Gastroesophageal sphincter (tissue), 4 donors: ENCODE measurements at places on chromosomes 12 and 14. TPM values are rescaled to one million over a fixed set of nuclear protein-coding genes. Genes with fewer than 3 reads are reported as not detected.
A peak's percentile ranks its signal among the peaks of the same experiment; 100 is the strongest.

MYF5 gene
- not detected for total RNA-seq

BIN2 gene
- total RNA-seq: 5.4 TPM

TRHDE gene
- 2.3 TPM for total RNA-seq

FAM234B gene
- total RNA-seq: 5.6 TPM

SMCO3 gene
- total RNA-seq: 0.57 TPM

HOXC12 gene
- total RNA-seq: not detected

TAS2R19 gene
- total RNA-seq: 5.7 TPM

FOXG1 gene
- total RNA-seq: 0.89 TPM

DNA sequence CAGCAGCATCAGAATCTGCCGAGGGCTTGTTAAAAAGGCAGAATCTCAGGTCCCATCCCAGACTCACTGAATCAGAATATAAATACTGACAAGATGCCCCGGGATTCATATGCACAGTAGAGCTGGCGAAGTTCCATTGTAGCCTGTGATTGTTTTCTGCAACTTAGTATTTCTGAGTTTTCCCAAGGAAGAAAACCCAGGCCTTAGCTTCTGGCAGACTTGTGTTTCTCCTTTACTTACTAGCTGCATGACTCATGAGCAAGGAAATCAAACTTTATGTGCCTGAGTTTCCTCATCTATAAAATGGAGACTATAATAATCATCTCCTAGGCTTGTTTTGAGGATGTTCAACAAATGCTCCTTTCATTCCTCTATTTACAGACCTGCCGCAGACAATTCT is 278.5 kb upstream of the PLEKHG7 start:
- H3K4me1 ChIP-seq: no peaks in the 10 kb centered on the region
- no peak overlapping the region for H3K4me3 ChIP-seq
- H3K36me3 ChIP-seq: no peaks in the 10 kb centered on the region
- no peak overlapping the region for H3K27ac ChIP-seq

GRCh38 chr14:60242429-60242828 is 6.6 kb upstream of the PPM1A start:
- H3K36me3 ChIP-seq: no peaks in the 10 kb centered on the region
- ATAC-seq: no peak
- no peak overlapping the region for H3K27ac ChIP-seq

DNA sequence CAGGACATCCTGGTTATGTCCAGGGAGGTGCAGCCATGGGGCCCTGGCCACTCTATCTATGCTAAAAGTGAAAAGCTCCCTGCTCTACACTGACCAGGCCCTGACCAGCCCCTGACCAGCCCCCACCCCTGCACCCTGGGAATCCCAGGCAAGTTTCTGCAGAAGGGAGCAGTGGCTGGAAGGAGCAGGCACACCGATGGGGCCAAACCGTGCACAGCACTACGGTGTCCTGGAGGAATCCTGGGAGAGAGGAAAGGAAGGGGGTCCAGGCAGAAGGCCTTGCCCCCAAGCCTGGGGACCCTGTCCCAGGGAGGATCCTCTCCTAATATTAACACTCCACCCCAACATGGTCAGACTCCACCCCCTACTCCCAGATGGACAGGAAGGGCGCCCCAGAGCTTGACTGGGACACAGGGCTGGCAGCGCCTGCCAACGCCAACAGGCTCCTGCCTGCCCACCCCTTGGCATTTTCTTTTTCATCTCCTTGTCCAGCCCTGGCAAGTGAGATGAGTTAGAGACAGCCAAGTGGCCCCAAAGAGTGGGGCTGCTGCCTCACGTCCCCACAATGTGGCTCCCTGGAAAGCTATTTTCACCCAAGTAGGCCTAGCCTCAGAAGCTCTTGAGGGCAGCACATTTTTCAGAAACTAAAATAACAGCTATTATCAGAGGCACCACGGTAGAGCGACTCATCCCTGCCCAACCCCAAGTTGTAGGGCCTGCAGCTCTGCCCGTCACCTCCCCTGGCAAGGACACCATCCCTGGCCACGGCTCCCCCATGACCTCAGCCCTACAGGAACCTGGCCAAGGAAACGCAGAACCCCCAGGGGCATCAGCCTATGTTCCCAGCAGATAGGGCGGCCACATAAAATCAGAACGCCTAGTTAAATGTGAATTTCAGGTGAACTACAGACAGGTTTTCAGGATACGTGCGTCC is 82.6 kb downstream of the SCARB1 start:
- H3K27ac ChIP-seq: no peak overlapping the region
- H3K4me1 ChIP-seq: no peaks in the 10 kb centered on the region
- H3K4me3 ChIP-seq: no peak overlapping the region

- no peak overlapping the region for H3K27ac ChIP-seq
- no peaks in the 10 kb centered on the region for H3K36me3 ChIP-seq
- no peaks in the 10 kb centered on the region for H3K4me1 ChIP-seq
- no peak for ATAC-seq
- H3K27me3 ChIP-seq: no peaks in the 10 kb centered on the region
- H3K4me3 ChIP-seq: no peak overlapping the region
Observed at GRCh38 chr12:67504026-67504425, 144.5 kb upstream of the DYRK2 start.

DNA sequence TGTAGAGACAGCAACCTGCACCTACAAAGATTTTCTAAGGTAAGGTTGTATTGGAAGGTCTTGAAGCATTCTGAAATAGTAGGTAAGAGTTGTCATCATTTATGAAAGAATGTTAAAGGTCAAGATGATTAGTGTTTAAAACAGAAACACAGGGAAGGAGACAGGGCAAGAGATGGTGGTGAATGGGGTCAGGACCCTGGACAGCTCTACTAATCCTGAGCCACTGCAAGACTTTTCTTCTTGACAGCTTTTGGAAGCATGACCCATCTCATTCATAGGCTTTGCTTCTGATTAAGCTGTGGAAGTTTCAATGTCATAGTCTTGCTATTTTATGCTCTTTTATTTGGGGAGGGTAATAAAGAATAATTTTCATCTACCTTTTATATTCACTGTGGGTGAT is 75.5 kb upstream of the CAND1 start:
- H3K4me3 ChIP-seq: no peak overlapping the region
- no peak overlapping the region for H3K27ac ChIP-seq
- H3K4me1 ChIP-seq: no peaks in the 10 kb centered on the region
- no peak for ATAC-seq
- no peaks in the 10 kb centered on the region for H3K36me3 ChIP-seq

DNA sequence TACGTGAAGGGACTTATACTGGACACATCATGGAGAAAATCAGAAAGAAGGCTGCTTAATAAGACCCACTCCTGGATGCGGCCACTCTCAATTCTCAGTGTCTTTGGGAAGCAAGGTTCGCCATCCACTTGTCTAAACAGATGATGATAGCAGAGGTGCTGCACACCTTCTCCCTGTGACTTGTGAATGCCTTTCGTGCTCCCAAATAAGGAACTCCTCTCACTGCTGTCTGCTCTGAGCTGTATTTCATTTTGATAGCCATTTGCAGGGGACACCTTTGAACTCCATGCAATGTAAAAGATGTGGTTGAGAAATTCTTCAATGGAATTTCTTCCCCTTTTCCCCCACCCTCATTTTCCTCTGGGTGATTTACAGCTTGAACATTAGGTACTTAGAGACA is 11.6 kb downstream of the RMST start:
- no peak overlapping the region for H3K27ac ChIP-seq
- H3K27me3 ChIP-seq: no peaks in the 10 kb centered on the region

GRCh38 chr14:45246691-45247090 is 6.3 kb downstream of the MIS18BP1 start:
- ATAC-seq: no peak
- no peak overlapping the region for H3K27ac ChIP-seq
- H3K4me1 ChIP-seq: no peaks in the 10 kb centered on the region
- no peaks in the 10 kb centered on the region for H3K36me3 ChIP-seq
- H3K4me3 ChIP-seq: no peak overlapping the region
- no peaks in the 10 kb centered on the region for H3K27me3 ChIP-seq

- H3K36me3 ChIP-seq: no peaks in the 10 kb centered on the region
- H3K4me1 ChIP-seq: no peaks in the 10 kb centered on the region
- no peak overlapping the region for H3K4me3 ChIP-seq
- no peak overlapping the region for H3K27ac ChIP-seq
- ATAC-seq: no peak
- no peaks in the 10 kb centered on the region for H3K27me3 ChIP-seq
Observed at GRCh38 chr14:77914073-77914721, 114.3 kb downstream of the ADCK1 start.

DNA sequence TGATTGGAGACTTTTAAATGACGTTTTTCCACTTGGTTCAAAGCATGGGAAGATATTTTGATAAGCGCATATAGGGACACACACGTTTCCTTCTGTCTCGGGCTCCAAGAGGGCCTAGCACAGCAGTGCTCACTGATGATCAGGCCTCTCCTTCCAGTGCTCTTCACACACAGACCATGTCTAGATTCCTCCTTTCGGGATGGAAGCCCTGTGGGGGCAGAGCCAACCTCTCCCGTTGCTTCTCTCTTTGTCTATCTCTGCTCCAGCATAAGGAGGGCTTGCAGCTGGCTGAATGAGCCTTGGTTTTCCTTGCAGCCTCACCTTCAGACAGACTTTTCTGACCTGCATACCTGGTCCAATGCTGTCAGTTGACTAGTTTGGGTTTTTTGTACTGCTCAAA is 22.3 kb downstream of the GPRC5D start:
- no peak for ATAC-seq
- H3K36me3 ChIP-seq: no peaks in the 10 kb centered on the region
- H3K27me3 ChIP-seq: no peaks in the 10 kb centered on the region
- H3K4me3 ChIP-seq: no peak overlapping the region
- H3K27ac ChIP-seq: no peak overlapping the region

GRCh38 chr14:22510527-22511110 is 78.4 kb downstream of the DAD1 start:
- no peak for ATAC-seq
- no peaks in the 10 kb centered on the region for H3K36me3 ChIP-seq
- H3K4me1 ChIP-seq: peaks cover 21% of the 10 kb centered on the region
- no peaks in the 10 kb centered on the region for H3K27me3 ChIP-seq
- H3K27ac ChIP-seq: no peak overlapping the region

GRCh38 chr12:15322164-15323061 is at the start of gene PTPRO:
Gene PTPRO (plus strand): TSS chr12:15322508.
- H3K4me3 ChIP-seq: no peak within 1 kb of the TSS
- H3K27ac ChIP-seq: no peak within 1 kb of the TSS
- peaks cover 48% of the 10 kb centered on the region for H3K27me3 ChIP-seq
- no peaks in the 10 kb centered on the region for H3K36me3 ChIP-seq
- ATAC-seq: no peak

DNA sequence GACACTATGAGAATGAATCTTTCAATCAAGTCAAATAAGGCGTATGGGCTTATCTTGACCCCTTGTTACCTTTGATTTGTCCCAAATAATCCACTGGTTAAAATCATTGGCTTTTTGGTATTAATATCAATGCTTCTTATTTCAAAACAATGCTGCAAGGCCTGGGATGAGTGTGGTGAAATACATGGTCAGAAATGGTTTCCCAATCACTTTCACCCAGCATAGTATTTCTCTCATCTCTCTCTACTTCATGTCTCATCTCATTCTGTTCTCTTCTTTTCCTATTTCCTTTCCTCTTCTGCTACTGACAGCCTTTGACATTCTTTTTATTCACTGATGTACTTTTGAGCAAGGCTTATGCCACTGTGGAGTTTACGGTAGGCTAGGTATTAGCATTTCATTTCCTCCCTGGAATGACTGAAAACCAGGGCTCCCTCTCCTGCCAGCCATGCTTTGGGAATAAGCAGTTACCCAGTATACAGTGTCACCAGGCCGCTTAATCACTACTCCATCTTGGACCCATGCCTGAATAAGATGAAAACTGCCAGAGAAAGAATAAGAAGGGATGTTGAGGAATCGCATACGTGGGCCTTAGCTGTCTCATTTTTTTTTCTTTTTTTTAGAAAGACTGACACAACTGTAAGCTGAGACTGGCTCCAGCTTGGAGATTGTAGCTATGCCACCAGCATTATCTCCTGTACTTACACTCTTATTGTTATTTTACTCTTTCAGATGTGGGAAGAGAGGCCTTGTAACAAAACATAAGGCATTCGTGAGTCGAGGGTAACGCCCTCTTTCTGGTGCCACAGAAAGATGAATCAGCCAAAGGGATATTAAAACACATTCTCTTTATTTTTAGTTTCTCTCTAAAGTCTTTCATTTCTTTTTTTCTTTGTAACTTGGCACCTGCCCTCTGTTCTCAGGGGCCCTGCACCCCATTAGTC is 53.5 kb downstream of the IGF1 start:
- H3K27me3 ChIP-seq: no peaks in the 10 kb centered on the region
- peak overlapping the region; percentile 66 for H3K27ac ChIP-seq
- no peaks in the 10 kb centered on the region for H3K36me3 ChIP-seq
- H3K4me3 ChIP-seq: no peak overlapping the region
- ATAC-seq: peak; percentile 35

GRCh38 chr12:73460212-73460611 is 1077.4 kb upstream of the ATXN7L3B start:
- no peaks in the 10 kb centered on the region for H3K27me3 ChIP-seq
- no peak overlapping the region for H3K27ac ChIP-seq
- H3K4me3 ChIP-seq: no peak overlapping the region
- no peaks in the 10 kb centered on the region for H3K36me3 ChIP-seq
- no peak for ATAC-seq

DNA sequence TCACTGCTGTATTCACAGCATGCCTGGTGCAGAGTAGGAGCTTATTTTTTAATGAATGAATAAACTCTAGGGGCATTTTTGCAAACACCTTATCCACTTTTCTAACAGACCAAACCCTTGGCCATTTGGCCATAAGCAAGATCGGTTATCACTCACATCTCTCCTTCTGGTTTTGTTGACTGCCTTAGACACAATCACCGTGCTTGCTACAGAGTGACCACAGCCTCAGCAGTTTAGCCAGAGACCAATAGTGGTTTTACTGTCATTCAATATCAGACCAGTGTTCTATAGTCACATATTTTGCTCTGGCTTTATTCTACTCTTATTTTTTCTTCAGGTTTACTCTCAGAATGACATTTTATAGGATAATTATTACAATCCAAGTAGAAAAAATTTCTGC is 2.2 kb downstream of the KLRB1 start:
- H3K36me3 ChIP-seq: no peaks in the 10 kb centered on the region
- no peak overlapping the region for H3K4me3 ChIP-seq
- H3K27me3 ChIP-seq: no peaks in the 10 kb centered on the region
- no peak overlapping the region for H3K27ac ChIP-seq

DNA sequence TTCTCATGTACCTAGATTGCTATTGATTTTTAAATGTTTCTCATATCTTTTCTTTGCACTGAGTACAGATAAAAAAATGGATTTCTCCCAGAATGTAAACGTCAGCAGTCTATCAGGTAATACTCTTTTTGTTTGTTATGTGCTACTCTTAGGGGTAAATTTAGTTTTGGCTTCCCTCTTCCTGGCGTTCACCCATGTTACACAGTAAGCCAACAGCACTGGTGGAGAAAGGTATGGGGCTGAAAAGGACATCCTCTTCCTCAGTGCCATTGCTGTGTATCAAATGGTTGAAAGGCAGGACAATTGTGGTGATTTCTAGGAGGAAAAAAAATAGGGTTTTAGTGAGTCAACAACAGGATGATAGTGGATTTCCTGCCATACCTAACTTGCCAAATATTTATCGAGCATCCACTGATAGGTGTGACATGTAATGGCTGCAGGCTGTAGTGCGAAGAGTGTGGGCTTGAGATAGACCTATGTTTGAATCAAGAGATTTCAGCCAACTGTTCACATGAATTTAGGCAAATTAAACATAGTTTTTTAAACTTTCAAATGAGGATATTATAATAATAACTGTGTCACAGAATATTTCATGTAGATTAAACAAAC is 7.5 kb downstream of the KLRF2 start:
- no peak overlapping the region for H3K4me3 ChIP-seq
- H3K27ac ChIP-seq: no peak overlapping the region
- no peaks in the 10 kb centered on the region for H3K4me1 ChIP-seq
- no peaks in the 10 kb centered on the region for H3K36me3 ChIP-seq
- ATAC-seq: no peak
- no peaks in the 10 kb centered on the region for H3K27me3 ChIP-seq

- no peak overlapping the region for H3K4me3 ChIP-seq
- H3K27ac ChIP-seq: no peak overlapping the region
- H3K4me1 ChIP-seq: no peaks in the 10 kb centered on the region
- no peaks in the 10 kb centered on the region for H3K36me3 ChIP-seq
- no peaks in the 10 kb centered on the region for H3K27me3 ChIP-seq
Observed at GRCh38 chr12:26091822-26092221, 33.0 kb downstream of the BHLHE41 start.
